ENCODE measurements at places on chromosomes 6 and 20.

GRCh38 chr6:97674802-97675201 lies 391.8 kb upstream of the MMS22L start:
- no peak for DNase-seq

GRCh38 chr20:60999250-60999649 lies 252.8 kb upstream of the CDH4 start:
- DNase-seq, result no peak

DNA sequence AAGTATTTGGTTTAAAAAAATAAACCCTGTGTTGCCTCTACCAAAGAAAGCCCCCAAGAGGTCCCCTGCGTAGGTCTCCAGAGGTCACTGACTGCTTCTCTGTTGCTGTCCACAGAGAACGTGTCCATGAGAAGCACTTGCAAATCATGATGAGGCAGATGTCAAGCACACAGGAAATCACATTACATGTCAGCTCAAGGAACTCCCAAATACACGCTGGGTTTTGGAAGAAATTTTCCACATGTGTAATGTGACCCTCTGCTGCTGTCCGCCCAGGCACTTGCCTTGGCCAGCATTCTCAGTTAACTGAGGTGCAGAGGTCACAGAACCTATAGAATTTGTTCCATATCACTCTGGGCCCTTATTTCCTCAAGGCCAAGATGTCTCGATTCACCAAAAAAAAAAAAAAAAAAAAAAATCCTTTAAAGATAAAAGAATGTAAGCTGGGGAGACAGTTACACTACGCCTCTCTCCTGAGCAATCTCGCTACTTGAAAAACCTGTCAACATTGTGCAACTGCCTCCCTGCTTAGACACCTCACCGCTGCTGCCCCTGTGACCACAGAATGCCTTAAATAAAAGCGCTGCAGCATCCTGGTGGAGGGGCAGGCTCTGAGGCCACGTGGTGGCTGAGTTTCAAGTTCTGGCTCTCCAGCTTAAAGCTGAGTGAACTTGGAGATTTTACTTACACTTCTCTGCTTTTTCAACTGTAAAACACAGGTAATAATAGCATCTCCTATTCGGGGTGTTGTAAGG lies 42.3 kb downstream of the SLC22A23 start:
- DNase-seq, result no peak

DNA sequence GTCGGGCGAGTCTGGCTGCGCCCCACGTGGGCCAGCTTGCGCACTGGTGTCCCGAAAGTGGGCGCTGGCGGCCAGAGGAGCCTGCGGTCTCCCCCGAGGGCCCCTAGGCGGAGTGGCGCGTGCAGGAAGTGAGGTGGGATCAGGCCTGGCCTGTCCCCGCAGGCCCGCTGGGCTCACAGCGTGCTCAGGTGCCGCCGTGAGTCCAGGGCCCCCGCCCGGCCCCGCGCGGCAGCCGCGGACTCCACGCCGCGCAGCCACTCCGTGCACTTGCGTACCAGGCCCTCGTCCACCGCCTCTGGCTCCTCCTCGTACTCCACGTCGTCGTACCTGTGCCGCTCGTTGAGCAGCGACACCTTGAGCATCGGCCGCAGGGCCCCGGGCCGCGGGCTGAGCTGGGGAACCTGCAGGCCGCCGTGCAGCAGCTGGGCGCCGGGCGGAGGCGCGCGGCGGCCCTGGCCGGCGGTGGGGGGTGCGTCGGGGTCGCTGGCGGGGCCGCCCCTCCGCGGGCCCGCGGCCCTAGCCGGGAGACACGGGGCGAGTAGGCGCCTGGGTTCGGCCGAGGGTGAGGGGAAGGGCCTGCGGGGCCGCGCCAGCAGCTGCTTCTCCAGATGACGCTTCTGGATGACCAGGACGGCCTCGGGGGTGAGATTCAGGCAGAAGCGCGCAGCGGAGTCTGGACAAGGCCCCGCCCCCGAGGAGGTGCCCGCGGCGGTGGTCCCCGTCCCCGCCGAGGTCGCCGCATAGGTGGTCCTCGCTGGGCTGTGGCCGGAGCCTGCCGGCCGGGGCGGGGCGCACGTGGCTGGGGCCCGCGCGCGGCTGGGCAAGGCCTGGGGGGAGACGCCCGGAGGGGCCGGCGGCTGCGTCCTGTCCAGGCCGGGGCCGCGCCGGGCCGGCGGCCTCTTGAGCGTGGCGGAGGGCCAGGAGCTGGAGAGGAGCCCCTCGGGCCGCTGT lies 835 bp downstream of the PRR18 start:
- DNase-seq, result no peak

DNA sequence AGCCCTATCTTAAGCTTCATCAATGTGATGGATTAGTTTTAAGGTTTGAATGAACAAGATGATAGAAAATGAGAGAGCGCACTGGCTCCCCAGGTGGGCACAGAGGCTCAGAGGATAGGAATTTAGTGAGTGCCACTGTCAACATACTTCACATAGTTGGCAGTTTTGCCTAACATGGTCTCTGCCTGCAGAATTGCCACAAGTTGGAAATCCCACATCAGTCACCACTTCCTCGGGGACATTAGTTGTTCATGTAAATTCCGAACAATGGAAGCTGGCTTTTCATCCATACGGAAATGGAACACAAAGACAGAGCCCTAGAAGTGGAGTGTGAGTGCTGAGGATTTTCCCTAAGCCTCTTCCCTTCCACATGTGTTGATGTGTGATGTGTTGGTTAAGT lies 123.9 kb upstream of the PHACTR1 start:
- DNase-seq, result no peak

DNA sequence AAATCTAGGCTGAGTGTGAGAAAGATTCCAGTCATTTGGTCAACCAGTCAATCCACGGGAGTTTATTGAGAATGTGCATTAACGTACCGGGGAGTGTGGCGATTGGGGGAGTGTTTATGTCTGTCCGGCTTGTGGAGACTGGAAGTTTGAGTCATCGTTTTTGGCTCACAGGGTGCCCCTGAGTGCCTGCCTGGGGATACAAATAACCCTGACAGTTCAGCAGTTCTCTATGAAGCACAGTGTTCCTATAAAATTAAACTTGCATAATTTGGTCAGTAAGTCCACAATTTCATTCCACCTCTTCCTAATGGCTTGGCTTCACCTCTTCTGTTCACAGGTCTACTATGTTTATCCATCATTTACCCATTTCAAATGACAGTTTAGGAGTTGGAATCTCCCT lies 72.6 kb upstream of the PLEKHG1 start:
- DNase-seq, result no peak

DNA sequence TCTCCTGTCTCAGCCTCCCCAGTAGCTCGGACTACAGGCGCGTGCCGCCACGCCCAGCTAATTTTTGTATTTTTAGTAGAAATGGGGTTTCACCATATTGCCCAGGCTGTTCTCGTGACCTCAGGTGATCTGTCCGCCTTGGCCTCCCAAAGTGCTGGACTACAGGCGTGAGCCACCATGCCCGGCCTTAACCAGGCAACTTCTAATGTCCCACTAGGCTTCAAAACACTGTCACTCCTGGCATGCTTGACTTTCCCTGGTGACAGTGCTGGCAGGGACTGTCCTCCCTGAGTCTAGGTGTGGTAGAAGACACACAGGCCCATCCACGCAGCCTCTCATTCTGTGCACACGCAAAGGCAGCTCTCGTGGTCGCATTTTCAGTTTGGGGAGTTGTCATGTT lies 11.6 kb upstream of the EZR start:
- no peak for DNase-seq

DNA sequence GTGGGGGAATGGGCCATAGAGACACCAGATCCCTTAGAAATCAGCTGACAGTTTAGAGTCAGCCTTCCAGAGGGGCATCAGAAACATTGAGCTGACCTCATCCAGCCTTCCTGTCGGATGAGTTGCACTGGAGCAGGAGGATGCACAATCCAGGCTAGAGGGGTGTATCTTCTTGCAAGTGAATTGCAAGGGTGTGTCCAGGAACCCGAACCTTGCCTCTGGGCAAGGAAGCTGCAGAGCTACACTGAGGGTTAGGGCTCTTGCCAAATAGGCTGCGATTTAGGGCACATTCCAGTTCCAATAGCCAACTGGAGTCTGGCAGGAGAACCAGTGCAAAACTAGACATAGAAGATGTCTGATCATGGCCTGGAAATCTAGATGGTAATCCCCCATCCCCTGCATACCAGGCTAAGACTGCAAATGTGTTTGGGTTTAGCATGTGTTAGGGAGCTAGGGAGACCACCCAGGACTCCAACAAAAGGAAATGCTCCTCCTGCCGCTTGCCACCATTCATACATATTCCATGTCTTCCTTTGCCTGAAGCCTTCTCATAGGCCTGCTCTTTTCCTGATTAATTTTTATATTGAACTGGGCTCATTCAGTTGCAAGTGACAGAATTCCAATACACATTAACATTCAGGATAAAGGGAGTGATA lies 6.3 kb upstream of the UTRN start:
- DNase-seq, result no peak

- no peak for DNase-seq
Measured at GRCh38 chr6:128343706-128344105, 176.7 kb downstream of the PTPRK start.

DNA sequence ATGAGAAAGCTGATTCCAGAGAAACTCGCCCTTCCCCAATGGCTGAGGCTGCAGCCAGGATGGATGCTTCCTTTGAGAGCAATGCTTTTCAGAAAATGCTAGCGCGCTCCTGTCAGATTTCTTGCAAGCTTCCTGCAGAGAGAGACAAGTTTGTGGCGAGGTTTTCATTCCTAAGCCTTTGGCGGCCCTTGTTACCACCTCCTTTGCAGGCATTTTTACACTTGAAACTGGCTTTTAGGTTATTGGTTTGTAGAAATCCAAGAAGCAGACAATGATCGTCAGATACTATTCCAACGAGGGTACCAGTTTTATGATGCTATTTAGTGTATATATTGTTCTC lies 1.1 kb downstream of the FNDC1 start:
- DNase-seq, result no peak

- no peak for DNase-seq
Measured at GRCh38 chr6:84696166-84696565, 68.2 kb downstream of the TBX18 start.

GRCh38 chr6:16723826-16724225 lies 37.4 kb downstream of the ATXN1 start:
- no peak for DNase-seq

- DNase-seq, result no peak
Measured at GRCh38 chr6:155146205-155146604, 117.6 kb upstream of the CLDN20 start.

- DNase-seq, result no peak
Measured at GRCh38 chr6:30348957-30349356, 4.0 kb downstream of the RPP21 start.

DNA sequence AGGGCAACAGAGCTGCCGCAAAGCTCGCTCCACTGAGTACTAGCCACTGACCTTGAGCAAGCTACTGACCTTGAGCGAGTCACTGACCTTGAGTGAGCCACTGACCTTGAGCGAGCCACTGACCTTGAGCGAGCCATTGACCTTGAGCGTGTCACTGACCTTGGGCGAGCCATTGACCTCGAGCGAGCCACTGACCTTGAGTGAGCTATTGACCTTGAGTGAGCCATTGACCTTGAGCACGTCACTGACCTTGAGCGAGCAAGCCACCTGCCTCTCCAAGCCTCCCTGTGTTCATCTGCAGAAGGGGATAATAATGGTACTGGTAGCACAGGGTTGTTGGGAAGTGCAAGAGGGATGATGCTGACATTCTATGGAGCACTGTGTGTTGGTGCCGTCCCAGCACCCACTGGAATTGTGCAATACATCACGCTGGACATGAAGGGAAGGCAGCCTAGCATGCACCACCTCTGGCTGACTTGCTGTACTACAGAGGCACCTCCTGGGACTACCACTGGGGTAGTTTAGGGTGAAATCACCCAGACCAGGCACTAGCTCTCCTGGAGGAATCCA lies 60.2 kb downstream of the CTCFL start:
- DNase-seq, result no peak

GRCh38 chr6:37454420-37455140 lies 21.6 kb downstream of the CMTR1 start:
- DNase-seq, result no peak

DNA sequence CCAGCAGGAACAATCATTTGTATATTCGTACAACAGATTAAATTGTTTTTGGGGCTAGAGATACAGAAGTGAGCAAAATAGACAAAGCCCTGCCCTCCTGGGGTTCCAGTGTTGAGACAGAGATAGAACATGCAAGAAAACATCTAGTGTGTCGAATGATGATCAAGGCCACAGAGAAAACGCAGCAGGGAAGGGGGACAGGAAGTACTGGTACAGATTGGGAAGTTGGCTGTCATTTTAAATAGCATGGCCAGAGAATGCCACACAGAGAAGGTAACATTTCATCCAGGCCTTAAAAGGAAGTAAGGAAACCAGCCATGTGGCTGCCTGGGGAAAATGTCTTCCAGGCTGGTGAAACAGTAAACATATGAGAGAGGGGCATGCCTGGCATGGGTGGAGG lies 202.6 kb upstream of the MYLIP start:
- no peak for DNase-seq

- no peak for DNase-seq
Measured at GRCh38 chr6:134123666-134124208, 71.3 kb upstream of the SLC2A12 start.

GRCh38 chr6:16306334-16306733 lies 67.9 kb downstream of the GMPR start:
- DNase-seq, result no peak

DNA sequence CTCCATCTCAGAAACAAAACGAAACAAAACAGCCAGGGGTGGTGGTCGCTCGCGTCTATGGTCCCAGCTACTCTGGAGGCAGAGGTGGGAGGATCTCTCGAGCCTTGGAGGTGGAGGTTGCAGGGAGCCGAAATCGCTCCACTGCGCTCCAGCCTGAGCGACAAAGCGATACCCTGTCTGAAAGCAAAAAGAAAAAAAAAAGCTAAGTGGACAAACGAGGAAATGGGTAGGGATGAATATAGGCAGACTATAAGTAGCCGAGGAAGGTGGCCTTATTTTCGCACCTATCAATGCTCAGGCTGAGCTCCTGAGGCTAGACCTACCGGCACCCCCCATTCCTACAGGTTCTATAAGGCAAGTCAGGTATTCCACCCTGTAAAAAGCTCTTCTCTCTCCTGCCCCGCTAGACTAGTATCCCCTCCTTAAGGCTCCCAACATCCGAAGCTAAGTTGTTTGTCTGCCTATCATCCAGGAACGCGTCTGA lies 650 bp upstream of the CASP8AP2 start:
- DNase-seq, result no peak

DNA sequence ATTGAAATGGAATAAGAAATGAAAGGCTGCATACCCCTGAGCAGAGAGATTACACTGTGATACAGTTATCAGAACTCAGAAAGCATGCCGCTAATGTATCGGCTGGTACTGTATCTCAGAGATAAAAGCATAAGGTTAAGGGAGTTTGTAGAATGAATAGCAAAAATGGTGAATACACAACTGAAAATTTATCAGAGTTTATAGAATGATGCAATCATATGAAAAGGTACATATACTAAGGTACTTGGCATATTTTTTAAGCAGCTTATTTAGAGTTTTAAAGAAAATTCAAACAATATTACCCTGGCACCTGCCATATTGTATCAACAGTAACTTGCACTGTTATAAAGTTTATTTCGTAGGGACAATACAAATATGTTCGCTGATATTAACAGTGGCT lies 364.0 kb downstream of the PHF3 start:
- no peak for DNase-seq
